ENCODE measurements at places on chromosomes 11 and 22. TPM values are rescaled to one million over a fixed set of nuclear protein-coding genes. Genes with fewer than 3 reads are reported as not detected.

GLYAT gene
- total RNA-seq: not detected

GRCh38 chr11:121318848-121319834 lies 26.6 kb downstream of the SC5D start:
- no peak for DNase-seq

DNA sequence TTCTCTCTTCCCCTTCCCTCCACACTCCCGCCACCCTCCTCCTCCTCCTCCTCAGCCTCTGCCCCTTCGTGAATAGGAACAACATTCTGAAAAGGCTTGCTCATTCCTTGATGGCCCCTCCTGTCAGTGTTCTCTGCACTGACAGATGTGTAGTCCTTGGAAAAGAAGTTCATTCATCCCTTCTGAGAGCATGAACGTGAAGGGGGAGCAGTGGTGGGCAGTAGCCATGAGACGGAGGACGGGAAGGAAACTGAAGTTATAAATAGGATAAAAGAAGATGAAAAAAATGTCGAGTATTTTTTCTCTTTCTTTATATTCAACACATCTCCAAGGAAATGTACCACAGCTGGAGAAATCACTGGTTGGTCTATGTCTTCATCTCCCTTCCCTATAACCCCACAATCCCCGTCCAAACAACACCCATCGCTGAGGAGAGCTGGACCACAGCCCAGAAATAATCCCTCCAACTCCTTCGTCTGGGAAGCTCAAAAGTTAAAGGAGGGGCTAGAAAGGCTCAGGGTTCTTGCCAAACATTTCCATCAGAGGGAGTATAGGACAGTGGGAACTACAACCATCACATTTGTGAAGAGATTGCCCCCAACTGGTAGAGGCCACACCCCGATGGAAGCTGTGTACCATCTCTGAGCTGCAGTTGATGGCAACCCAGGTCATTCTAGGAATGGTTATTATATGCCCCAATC lies 33.5 kb downstream of the ETS1 start:
- no peak for DNase-seq

DNA sequence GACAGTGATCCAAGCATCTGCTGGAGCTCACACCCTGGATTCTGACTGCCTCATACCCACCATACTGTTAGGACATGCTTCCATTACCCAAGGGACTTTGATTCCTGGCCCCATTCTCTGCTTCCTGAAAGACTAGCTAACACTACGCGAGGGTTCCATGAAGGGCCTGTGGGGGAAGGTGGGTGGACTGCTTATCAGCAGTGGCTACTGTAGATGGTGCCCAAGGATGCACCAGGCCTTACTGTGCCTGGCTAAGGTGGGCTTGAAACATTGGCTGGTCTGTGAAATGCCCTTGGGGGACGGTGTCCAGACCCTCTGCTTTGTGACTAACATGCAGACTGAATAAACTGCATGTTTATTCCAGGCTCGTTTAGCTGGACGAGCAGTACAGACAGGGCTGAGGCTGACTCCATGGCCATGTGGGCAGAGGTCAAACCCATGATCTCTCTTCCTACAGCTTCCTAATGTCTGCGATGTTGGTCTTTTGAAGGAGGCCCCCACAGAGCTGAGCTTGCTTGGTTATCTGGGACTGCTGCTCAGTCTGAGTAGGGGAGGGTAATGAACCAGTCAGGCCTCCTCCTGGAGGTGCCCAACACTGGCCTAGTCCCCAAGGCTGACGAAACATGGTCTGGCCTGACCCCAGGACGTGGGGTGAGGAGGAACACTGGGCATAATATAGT lies 48.3 kb upstream of the PHOX2A start:
- DNase-seq: no peak

ISX gene
- total RNA-seq: not detected

- DNase-seq: no peak
Observed at GRCh38 chr11:105244160-105244825, 104.7 kb upstream of the CARD18 start.

DNA sequence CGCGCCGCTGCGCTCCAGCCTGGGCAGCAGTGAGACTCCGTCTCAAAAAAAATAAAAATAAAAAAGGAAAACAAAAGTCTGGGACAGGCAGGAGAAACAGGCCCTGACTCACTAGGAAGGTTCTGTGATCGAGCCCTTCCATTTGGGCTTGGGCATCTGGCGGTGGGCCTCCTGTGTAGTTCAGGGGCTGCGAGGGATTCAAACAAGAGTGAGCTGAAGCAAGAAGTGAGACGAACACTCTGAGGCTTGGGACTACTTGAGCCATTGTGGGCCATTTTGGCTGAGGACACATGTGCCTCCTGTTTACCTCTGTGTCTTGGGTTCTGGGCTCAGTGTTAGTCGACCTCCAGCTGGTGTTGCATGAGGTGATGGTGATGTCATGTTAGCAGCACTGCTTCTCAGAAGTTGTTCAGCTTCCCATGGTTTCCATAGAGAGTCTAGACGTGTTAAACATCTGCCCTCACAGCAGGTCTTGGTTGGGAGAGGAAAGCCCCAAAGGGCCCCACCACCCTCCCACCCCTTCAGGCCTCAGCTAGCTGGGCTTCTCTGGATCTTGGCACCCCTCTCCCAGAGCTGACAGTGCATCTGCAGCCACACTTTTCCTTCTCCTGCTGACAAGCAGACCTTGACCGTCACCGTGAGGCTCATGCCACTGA lies 57.8 kb downstream of the MED15 start:
- DNase-seq: no peak

DNA sequence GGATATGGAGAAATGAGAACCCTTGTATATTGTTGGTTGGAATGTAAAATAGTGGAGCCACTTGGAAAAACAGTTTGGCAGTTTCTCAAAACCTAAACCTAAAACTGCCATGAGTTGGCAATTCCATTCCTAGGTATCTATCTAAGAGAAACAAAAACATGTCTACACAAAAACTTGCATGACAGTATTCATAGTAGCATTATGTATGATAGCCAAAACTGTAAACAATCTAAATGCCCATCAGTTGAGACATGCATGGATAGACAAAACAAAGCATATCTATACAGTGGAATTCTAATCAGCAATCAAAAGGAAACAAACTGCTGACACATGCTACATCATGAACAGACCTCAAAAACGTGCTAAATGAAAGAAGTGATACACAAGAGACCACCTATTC lies 34.9 kb downstream of the TRAF6 start:
- no peak for DNase-seq

C22orf31 gene
- not detected for total RNA-seq

DNA sequence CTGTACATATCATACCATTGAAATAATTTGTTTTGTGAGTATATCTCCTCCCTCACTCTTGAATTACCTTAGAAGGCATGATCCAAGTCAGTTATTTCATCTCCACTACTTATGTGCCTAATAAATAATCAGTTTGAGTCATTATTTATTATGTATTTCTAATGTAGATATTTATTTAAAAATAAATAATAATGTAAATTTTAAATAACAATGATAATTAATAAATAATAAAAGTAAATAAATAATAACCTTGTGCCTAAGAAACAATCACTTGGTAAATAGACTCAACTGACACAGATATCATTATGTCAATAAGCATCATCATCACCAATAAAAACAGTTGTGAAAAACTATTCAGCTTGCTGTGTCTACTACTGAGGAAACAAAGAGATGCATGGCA lies 213.8 kb downstream of the CNTN5 start:
- no peak for DNase-seq

CARNS1 gene
- 5.7 TPM for total RNA-seq

CARD10 gene
- total RNA-seq: not detected

TRIM49 gene
- not detected for total RNA-seq

DNA sequence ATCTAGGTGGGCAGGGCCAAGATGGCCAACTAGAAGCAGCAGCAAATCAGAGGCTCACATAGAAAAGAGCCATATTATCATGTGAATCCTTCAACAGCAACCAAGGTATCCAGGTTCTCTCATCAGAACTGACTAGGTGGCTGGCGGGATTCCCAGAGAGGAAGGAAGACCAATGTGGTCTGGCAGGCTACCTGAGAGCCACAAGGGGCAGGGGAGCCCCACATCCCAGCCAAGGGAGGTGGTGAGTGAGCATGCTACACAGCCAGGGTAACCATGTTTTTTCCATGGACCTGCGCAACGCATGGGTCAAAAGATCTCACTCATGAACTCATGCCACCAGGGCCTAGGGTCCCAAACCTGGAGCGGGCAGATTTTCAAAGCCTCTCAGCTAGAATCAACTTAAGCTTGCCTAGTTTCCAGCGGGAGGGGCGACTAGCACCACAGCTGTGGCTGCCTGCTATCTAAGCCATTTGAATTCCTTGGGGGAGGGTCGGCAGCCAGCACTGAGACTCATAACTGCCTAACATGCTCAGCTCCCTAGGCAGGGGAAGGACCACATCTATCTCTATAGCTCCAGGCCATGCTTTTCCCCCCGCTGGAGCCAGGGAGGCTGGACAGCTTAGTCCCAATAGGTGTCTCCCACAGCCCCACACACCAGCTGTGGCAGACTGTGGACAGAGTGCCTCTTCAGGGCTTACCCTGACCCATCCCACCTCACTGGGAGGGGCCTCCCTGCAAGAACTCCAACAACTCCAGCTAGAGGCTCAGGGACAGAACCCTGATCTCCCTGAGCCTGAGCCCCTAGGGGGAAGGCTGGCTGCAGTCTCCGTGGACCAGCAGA lies 28.7 kb upstream of the CASP12 start:
- DNase-seq: no peak

DNA sequence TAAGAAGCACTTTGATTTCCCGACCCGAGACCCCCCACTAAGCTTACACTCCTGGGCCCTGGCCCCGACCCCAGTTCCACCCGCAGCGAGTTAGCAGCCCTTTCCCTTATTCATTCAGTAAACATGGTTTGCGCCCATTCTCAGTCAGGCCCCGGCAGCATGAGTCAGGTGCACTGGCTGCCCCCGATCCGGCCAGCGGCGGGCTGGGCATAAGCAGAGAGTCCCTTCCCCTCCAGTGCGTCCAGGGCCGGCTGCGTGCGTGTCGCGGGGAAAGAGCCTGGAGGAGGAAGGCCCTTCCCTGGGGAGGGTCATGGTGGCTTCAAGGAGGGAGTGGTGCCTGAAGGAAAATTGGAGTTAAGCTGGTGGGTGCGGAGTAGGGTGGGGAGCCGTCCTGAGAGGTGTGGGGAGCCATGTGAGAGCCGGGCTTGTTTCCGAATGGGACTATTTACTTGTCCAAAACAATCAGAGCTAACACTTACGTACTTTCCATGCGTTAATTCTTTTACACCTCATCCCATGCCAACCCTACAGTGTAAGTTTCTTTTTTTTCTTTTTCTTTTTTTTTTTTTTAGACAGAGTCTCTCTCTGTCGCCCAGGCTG lies 657 bp downstream of the IGHMBP2 start:
- DNase-seq: peak; percentile 41

SLC22A25 gene
- not detected for total RNA-seq

MN1 gene
- not detected for total RNA-seq

FBXO3 gene
- total RNA-seq: 23.5 TPM

- DNase-seq: no peak
Observed at GRCh38 chr22:49713003-49713402, 114.7 kb downstream of the BRD1 start.

DNA sequence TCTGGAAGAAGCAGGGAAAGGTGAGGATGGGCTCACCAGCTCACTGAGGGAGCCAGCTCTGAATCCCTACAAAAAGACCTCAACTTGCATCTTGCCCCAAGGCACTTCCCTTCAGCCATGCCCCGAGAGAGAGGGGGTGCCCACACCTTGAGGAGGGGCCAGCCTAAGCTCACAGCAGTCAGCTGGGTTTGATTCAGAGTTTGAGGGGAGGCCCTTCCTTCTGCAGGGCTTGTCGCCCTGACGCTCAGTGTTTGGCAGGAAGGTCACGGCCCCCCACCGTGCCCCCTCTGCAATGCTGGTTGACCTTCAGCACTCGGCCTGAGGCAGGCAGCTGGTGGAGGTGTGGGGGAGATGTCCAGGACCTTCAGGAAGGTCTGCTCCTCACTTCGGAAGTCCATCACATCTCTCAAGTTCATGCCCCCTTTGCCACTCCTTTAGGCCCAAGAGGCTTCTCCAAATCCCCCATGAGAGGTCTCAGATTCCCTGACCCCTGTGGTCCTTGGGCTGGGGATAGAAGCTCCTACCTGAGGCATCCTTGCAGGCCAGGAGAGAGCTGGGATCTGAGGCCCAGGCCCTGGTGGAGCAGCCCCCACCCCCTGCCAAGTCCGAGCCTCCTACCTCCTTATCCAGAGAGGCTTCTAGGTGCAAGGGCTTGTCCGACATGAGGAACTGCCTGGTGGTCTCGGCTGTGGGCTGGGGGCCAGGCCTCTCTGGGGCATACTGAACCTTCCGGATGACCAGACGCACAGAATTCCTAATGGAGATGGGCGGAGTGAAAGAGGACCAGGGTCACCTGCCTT lies 37.6 kb downstream of the TPBGL start:
- DNase-seq: peak; percentile 10

OR4D11 gene
- total RNA-seq: not detected

- no peak for DNase-seq
Observed at GRCh38 chr22:39530116-39530515, 2.4 kb downstream of the RPS19BP1 start.

Data from activated B cell treated with CpG ODN at 0.5 μM for 24 hours (primary cell).